ENCODE measurements at places on chromosomes 12 and 14.

GRCh38 chr14:21036751-21037150, 2.1 kb upstream of the RNASE13 start:
- H3K4me3 ChIP-seq, result no peak overlapping the region
- H3K36me3 ChIP-seq, result no peaks in the 10 kb centered on the region
- H3K27me3 ChIP-seq, result peaks cover 6% of the 10 kb centered on the region
- peaks cover 17% of the 10 kb centered on the region for H3K4me1 ChIP-seq

DNA sequence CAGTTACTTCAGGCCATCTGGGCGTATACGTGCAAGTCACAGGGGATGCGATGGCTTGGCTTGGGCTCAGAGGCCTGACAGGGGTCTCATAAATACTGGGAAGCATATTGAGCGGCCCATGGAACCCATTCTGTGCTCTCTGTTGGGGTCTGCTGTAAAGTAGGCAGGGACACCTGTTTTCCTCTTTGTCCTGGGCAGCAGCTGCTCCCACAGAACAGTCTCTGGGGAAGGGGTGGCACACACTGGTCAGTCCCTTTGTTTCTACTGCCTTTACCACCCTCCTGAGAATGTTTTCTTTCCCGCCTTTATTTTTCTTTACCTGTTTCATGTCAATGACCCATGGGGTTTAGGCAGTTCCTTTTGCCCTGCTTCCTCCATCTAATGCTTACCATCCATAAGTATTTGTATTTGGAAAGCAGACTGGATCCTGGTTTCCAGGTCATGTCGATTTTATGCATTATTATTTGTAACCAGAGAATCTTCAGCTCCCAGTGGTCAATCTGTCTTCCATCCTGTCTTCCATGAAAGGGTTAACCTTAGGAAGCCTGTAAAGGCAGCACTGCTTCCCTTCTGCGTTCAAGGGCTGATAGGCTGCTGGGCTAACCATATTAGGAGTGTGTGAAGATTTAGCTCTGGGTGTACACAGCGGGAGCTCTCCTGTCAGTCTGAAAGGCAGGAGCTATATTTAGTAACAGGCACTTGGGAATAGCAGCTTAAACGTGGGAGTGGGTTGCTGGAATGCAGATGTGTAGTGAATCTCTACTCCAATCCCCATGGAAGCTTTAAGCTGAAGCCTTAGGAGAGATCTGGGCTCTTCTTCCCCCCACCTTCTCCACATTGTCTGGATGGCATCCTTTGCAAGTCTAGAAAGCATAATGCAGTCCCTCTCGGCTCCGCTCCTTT, 124.0 kb downstream of the DYRK2 start:
- H3K4me3 ChIP-seq, result peak overlapping the region; percentile 47
- peaks cover 15% of the 10 kb centered on the region for H3K4me1 ChIP-seq
- DNase-seq, result peak; percentile 44
- no peaks in the 10 kb centered on the region for H3K36me3 ChIP-seq
- no peak overlapping the region for H3K27ac ChIP-seq
- no peaks in the 10 kb centered on the region for H3K27me3 ChIP-seq

DNA sequence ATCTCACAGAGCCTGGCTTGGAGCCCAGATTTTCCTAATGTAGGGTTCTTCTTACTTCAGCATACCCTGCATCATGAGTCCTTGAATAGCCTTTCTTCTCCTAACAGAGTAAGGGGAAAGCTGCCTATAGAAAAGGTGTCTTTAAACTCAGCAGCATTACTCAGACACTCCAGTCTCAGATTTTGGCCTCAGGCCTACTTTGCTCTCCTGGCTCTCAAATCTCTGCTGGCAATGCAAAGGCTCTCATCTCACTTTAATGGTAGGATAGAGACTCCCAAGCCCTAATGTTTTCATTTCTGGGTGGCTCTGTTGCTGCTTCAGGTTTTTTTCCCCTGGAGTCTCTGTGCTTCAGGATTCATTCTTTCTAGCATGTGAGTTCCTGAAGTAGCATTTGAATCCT, 9.1 kb upstream of the NKX2-8 start:
- no peak for DNase-seq
- no peak overlapping the region for H3K27ac ChIP-seq
- no peak overlapping the region for H3K4me3 ChIP-seq

DNA sequence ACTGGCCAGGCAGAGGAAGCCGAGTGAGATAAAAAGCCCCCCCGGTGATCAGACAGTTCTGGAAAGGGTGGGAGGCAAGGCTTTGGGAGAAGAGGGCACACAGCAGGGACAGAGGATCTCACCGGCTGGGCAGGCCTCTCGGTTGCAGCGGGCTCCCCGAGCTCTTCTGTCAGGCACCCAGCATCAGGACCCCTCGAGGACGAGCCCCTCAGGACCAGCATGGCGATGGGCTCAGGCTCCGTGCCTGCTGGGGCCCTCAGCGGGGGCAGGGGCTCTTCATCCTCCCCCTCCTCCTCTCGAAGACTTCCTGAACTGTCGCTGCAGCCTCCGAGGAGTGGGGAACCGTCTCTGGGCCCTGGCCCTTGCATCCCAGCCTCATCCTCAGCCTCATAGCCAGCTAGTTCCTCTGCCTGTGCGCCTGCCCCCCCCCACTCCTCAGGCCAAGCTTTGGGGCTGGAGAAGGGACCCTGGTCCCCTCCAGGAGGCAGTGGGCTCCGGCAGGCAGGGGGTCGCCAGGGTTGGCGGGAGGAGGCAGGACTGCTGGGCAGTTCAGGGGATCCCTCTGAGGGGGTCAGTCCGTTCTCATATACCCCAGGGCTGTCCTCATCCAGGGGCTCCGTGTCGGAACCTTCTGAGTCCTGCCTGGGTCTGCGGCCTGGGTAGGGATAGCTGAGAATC, 3.4 kb upstream of the AP1G2 start:
- H3K4me1 ChIP-seq, result peaks cover 22% of the 10 kb centered on the region
- no peak overlapping the region for H3K27ac ChIP-seq
- H3K4me3 ChIP-seq, result no peak overlapping the region
- peak; percentile 8 for DNase-seq
- H3K27me3 ChIP-seq, result peaks cover 27% of the 10 kb centered on the region

- H3K4me3 ChIP-seq, result no peak overlapping the region
- no peaks in the 10 kb centered on the region for H3K36me3 ChIP-seq
- peaks cover 5% of the 10 kb centered on the region for H3K27me3 ChIP-seq
These were observed 1.5 kb upstream of the KRT6A start for GRCh38 chr12:52494518-52494917.
